ENCODE measurements at places on chromosomes 2 and 18.

DNA sequence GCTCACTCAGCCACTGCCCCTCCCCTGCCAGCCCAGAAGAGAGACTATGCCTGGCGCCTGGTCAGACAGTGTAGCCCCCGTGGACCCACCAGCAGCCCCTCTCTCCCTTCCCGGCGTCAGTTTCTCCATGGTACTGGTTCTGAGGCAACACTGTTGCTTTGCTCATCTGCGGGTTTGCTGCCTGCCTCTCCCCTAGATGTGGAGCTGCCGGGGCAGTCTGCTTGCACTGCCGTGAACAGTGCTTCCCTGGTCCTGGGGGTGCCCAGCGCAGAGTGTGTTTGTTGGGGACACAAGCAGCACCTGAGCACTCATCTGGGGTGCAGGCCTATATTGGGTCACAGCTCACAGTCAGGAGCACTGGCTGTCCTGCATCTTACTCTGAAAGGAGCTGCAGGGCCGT, 309.9 kb downstream of the NDUFA10 start:
- DNase-seq: no peak

DNA sequence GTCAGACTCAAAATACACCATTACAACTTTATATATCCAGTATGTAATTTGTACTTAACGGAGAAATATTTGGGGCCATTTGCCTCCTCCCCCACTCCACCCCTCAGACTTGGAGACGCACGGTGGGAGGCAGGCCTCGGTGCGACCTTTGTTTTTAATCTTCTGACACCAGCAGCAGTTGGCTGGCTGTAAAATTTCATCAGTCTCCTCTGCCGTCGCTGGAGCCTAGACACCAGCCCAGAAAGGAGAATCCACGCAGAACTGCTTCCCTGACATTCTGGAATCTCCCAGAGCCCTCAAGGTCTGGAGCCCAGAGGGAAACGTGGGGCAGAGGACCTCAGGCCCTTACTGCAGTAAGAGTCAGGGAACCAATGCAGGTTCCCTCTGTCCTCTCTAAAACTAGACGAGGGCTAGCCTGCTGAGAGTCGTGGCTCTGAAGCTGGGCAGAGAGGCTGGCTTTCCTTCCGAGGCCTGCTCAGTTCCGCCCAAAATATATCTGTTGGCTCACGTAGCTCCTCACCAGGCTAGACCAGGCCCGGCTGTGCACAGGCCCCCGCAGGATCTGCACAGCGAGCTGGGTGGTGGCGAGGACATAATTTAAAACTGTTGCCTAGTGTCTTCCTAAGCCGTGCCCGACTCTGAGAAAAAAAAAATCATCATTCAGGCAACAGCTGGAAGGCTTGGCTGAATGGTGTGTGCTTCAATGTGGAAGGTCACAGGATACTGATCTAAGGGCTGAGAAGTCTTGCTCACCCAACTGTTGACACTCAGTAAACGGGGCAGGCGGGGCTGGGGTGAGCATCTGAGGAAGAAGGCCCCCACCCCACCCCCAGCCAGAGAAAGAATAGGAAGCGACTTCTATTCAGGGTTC, 40.4 kb downstream of the EN1 start:
- DNase-seq: no peak

- DNase-seq: no peak
These were observed 142.7 kb upstream of the CREB1 start for GRCh38 chr2:207387001-207387571.

GRCh38 chr2:167992278-167992677, 255.1 kb downstream of the STK39 start:
- DNase-seq: no peak

DNA sequence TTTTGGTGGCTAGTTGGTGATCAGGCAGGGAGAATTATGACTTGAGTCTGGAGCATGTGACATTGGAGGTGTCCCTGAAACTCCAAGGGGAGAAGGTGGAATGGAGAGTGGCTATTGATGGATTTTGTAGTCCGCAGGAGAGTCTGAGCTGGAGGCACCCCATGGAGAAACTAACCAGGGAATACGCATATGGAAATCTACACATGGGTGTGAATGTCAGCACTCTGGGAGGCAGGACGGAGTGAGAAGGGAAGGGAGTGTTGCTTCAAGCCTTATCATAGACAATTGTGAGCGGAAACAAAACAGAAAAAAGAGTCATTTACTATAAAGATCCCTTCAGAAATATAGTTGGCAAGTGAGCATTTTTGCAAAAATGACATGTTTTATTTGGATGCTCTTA, 667 bp upstream of the SCYGR4 start:
- DNase-seq: no peak

- peak; percentile 25 for DNase-seq
These were observed 9.4 kb upstream of the GBX2 start for GRCh38 chr2:236177604-236177966.

- no peak for DNase-seq
These were observed 246.0 kb upstream of the TANK start for GRCh38 chr2:160914217-160914616.

GRCh38 chr2:78963881-78964280, 61.6 kb upstream of the REG3G start:
- DNase-seq: no peak

DNA sequence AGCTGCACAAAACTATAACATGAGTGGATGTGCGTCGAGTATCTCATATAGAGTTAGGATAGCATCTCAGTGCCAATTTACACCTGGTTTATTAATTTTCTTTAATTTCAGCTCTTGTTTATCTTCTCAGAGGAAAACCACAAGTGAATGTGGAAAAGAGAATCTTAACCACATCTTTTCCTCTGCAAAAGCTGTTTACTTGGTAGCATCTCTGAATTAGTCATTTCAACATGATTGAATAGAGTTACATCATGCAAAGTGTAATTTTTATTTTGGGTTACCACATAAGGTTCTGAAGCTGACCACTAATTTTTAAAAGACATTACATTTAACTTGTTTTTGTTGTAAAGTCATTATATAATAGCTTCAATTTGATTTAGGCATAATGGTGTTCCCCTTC, 83.8 kb upstream of the FAM237A start:
- DNase-seq: no peak

- DNase-seq: no peak
These were observed 33.5 kb downstream of the CENPO start for GRCh38 chr2:24826773-24827145.

- DNase-seq: no peak
These were observed 40.3 kb downstream of the AP1S3 start for GRCh38 chr2:223797037-223797436.

DNA sequence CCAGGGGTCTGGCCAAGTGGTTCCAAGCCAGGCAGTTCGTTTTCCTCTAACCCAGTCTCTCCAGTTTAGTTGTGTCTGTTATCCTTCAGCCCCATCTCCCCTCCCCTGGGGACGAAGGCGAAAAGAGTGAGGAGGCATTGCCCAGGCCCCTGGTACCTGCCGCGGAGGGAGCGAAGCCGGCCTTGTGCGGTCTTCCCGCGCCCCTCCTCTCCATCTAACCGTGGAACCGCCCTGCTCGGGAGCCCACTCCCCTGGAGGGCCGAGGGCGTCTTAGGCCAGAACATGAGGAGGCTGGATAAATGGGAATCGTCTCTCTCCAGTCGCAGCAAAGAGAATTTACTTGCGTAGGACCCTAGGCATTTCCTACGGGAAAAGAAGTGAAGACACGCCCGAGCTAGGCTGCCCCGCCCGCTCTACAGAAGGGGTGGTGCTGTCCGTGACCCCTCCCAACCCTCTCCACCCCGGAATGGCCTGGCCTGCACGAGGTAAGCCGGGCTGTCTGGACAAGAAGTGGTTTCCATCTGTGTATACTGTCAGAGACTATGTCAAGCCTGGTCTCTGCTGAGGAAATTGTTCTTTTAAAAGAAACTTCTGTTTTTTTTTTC, 156.2 kb downstream of the MIB1 start:
- no peak for DNase-seq

DNA sequence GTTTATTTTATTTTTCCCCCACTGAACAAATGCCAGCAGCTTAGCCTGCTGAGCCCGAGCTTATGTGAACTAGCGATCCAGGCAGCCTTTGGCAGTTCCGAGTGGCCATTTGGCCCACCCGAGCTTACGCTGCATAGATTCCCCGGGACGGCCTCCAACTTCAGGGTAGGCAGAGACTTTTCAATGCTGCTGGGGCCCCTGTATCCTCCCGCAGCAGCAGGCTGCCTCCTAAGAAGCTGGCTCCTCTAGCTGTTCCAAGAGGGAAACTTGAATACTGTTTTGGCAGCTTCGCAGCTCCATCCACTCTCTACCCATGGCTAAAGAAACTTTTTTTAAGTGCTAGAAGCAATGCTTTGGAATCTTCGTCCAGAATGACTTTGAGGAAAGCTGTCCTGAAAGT, 295.2 kb downstream of the SS18 start:
- DNase-seq: no peak

DNA sequence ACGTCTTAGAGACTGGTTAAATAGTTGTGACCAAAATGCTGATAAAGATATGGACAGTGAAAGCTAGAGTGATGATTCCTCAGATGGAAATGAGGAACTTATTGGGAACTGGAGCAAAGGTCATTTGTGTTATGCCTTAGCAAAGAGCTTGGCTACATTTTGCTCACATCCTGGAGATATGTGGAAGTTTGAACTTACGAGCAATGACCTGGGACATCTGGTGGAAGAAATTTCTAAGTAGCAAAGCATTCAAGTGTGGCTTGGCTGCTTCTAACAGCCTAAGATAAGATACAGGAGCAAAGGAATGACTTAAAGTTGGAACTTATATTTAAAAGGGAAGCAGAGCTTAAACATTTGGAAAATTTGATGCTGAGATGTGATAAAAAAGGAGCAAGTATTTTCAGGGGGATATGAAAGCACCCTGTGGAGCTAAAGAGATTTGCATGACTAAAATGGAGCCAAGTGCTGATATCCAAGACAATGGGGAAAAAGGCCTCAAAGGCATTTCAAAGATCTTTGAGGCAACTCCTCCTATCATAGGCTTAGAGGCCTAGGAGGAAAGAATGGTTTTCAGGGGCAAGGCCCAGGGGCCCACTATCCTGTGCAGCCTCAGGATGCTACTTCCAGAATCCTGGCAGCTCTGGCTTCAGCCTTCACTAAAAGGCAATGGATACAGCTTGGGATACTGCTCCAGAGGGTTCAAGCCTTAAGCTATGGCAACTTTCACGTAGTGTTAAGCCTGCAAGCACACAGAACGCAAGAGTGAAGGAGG, 124.1 kb upstream of the KLHL14 start:
- DNase-seq: no peak

GRCh38 chr2:46276642-46277041, 20.6 kb upstream of the EPAS1 start:
- peak; percentile 56 for DNase-seq

- no peak for DNase-seq
These were observed 37.4 kb upstream of the NOL4 start for GRCh38 chr18:34261865-34262780.

GRCh38 chr2:233059797-233060500, at the start of gene INPP5D:
TSS of gene INPP5D (plus strand) at chr2:233060342. CDS start at chr2:233060479, 137 bp downstream.
- no peak for DNase-seq

DNA sequence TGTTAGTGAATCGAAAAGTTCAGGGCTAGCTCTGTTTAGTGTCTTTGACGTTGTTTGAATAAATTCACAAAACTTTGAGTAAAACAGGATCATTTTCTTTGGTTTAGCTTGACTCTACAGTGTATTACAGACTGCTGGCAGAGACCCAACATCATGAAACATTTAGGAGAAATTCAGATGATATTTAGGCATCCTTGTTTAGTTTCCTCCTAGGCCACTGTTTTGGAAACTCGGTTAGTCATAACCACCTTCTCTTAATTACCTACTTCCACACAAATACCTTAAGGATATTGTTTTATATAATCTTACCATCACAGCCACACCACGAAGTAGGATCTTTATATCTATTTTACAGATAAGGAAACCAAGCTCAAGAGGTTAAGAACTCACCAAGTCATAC, 7.8 kb downstream of the LIMS1 start:
- no peak for DNase-seq

GRCh38 chr2:150880986-150881385, 380.7 kb downstream of the RBM43 start:
- no peak for DNase-seq

DNA sequence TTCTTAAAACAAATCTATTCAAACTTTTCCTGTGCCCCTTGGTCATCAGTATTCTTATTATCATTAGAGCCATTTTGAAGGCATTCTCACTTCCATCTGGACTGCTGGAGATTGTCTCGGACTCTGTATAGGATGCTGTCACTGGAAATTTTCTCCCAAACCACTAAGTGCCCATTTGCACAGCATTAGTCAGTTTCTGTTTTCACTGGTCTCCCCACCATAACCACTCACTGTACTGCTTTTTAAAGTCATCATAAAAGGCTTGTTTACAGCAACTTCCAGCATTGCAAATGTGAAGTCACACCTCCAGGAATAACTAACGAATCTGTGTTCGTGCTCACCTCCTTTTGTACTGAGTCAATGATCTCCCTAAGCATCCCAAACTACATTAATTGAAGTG, 150.9 kb upstream of the SERTAD2 start:
- peak; percentile 23 for DNase-seq

DNA sequence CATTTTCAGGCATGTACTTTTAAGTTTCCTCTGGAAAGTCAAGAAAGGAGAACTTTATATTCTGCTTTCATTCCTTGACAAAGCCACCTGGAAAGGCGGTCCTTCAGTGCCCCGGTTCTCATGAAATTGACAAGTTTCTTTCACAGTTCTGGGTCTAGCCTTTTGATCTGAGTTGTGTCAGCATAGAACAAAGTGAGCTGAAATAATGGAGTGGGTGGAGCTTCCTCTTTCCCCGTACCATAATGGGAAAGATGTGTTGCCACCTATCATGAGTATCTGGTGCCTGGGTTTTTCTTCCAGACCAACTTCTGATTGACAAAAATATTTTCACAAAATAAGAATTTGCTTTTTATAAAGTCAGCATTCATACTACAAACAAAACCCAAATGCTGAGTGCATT, 49.3 kb downstream of the PTRHD1 start:
- no peak for DNase-seq

All from ELR (cell line).